ENCODE measurements at places on chromosomes 2 and 18. TPM values are rescaled to one million over a fixed set of nuclear protein-coding genes. Genes with fewer than 3 reads are reported as not detected.

- no peak for DNase-seq
These were observed 13.7 kb upstream of the FHL2 start for GRCh38 chr2:105412584-105412983.

GRCh38 chr2:157443090-157443489 is 799 bp downstream of the CYTIP start:
- DNase-seq = no peak

DNA sequence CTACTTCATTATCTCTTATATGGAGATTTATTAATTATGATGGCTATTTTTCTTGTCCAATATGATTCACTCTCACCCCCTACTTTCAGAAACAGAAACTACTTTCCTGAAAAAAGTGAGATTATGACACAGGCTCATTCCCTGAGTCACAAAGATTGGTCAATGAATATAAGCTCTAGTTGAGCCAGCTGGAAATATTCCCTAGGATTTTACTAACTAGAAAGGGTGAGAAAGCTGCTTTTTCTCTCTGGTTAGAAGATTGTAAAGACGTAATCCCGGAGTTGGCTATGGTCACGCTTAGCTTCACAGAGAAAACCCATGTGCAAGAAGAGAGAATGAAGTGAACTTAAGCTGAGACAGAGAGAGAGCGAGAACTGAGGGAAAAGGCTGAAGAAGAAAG is 223.7 kb upstream of the SMAD7 start:
- no peak for DNase-seq

DNA sequence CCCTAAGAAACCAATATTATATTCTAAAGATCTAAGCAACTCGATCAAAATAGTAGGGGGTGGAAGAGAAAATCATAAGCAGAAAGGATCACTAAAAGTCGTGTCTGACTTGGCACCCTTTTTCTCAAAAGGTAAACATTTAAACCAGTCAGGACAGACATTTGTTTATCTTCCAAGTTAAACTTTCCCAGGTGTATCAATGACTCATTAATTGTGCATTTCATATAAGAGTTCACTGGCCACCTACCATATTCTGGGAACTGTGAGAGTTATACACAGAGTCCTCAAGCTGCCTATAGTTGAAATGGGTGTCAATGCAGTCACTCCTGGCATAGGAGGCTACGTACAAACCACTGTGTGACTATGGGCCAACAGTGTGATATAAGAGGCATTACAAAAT is 4.8 kb upstream of the ACVR1 start:
- DNase-seq = no peak

DNA sequence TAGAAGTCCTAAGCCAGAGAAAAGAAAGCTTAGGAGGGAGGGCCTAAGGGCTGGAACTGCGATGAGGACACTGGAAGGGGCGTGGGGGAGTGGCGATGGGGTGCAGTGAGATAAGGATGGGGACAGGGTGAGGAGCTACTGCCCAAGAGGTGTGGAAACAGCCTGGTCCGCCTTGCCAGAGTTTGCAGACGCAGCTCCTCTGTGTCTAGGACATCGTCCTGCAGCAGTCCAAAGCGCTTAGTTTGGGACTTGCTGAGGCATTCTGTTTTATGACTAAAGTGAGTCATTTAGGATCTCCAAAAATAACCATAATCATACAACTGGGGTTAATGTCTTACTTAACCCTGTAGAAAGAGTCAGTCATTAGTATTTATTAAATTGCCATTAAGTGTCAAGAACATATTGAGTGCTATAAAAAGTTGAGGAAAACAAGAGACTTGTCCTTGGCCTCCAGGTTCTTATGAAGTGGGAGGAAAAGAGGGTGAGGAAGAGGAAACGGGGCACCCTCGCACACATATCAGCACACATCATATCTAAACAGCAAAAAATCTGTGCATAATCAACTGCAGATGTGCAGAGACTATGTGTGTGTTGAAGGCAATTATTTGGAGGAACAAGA is 74.8 kb downstream of the CDK15 start:
- no peak for DNase-seq

TUBA4B gene
- total RNA-seq = not detected
